ENCODE measurements at places on chromosomes 16 and 17.

- H3K27me3 ChIP-seq, result no peaks in the 10 kb centered on the region
- DNase-seq, result no peak
- H3K4me1 ChIP-seq, result peaks cover 8% of the 10 kb centered on the region
- H3K36me3 ChIP-seq, result no peaks in the 10 kb centered on the region
Measured at GRCh38 chr16:75070012-75070841, 46.4 kb downstream of the LDHD start.

- H3K4me3 ChIP-seq, result no peak overlapping the region
- H3K27ac ChIP-seq, result no peak overlapping the region
- H3K27me3 ChIP-seq, result no peaks in the 10 kb centered on the region
- H3K36me3 ChIP-seq, result no peaks in the 10 kb centered on the region
Measured at GRCh38 chr16:17342031-17342430, 128.7 kb downstream of the XYLT1 start.

DNA sequence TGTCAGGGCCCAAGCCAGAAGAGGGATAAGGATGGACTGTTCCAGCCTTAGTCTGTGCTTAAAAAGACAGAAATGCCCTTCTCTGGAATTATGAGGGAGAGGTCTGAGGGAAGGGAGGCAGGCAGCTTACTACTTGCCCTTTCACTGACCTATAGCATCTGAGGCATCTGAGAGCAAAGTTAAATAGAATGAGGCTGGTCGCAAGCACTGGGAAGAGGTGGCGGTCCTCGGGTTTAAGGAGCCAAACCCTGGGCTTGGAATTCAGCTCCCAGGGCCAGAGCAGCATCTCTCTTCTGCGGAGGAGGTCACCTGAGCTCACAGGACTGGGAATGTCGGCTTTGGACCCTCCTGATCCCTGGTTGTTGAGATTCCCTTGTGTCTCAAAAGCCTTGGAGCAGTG is 3.1 kb upstream of the LIMD2 start:
- no peaks in the 10 kb centered on the region for H3K27me3 ChIP-seq
- H3K27ac ChIP-seq, result no peak overlapping the region
- no peak for DNase-seq

DNA sequence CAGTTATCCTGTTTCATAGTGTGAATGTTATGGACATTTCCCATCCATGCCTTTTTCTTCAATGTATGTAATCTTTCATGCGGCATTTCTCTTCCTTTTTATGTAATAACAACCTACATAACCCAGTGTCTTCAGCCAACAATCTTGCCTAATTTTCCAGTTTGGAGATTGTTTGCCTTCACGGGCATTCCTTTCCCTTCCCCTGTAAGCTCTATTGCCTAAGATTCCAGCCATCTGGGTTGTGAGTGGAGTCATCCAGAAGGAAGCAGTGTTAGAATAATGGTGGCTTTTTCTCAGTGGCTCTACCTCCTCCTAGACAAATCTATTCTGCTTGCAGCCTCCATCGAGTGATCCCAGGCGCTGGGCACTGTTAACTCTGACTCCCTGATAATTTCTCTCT is 22.3 kb downstream of the SYCE1L start:
- DNase-seq, result no peak
- H3K4me3 ChIP-seq, result no peak overlapping the region
- H3K27ac ChIP-seq, result no peak overlapping the region
- no peaks in the 10 kb centered on the region for H3K36me3 ChIP-seq
